NCI-H1694 (cell line): ENCODE measurements at places on chromosomes 12 and 14.

DNA sequence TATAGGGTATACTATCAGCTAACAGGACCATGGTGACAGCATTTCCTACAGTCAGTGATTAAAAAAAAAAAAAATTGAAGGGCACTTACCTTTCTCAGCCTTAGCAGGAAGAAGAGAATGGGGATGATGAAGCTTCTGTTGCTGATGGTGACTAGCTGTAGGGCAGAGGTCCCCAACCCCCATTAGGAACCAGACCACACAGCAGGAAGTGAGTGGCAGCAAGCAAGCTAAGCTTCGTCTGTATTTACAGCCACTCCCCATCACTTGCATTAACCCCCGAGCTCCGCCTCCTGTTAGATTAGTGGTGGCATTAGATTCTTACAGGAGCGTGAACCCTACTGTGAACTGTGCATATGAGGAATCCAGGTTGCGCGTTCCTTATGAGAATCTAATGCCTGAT lies 91.3 kb upstream of the USP44 start:
- no peak for DNase-seq

GRCh38 chr12:86959766-86960458 lies 703.7 kb upstream of the MGAT4C start:
- DNase-seq, result no peak

- DNase-seq, result no peak
Measured at GRCh38 chr12:91777268-91777992, 368.2 kb downstream of the BTG1 start.

- DNase-seq, result no peak
Measured at GRCh38 chr12:44780221-44780790, 95.8 kb downstream of the NELL2 start.

DNA sequence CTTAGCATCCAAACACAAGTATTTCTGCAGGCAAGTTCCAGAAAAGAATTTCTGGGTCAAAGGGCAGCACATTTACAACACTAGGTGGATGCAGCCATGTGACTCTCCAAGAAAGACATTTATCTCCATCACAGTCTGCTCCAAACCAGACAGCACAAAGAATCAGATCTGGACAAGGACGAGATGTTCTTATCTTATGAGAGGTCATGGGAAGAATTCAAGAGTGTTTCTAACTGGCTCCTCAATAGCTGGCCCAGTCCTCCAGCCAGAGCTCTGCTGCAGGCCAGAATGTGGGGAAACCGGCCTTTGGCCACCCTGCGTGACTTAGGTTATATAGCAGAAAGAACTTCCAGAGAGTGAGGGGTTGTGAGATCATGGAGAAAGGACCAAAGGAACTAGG lies 17.4 kb downstream of the TMEM119 start:
- no peak for DNase-seq

- no peak for DNase-seq
Measured at GRCh38 chr12:4826909-4827308, 82.8 kb upstream of the KCNA1 start.

- DNase-seq, result no peak
Measured at GRCh38 chr12:4807116-4807783, 87.0 kb downstream of the GALNT8 start.

- DNase-seq, result no peak
Measured at GRCh38 chr12:4046495-4046840, 173.3 kb upstream of the PARP11 start.

- DNase-seq, result no peak
Measured at GRCh38 chr12:3992945-3993344, 119.7 kb upstream of the PARP11 start.

DNA sequence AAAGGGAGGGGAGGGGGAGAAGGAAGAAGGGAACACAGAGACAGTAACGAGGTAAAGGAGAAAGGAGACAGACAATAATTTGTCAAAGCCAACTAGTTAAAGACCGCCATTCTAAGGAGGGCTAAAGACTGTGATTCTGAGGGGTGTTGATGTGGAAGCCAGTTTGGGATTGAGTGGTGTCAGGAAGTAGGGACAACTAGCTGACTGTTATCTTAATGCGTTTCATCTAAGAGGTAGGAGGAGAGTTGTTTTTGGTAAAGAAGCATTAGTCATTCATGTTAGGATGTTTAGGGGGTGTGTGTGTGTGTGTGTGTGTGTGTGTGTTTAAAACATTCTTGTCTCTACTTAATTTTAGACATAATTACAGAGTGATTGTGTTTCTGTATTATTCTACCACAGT lies 95.0 kb downstream of the INSM2 start:
- DNase-seq, result no peak

DNA sequence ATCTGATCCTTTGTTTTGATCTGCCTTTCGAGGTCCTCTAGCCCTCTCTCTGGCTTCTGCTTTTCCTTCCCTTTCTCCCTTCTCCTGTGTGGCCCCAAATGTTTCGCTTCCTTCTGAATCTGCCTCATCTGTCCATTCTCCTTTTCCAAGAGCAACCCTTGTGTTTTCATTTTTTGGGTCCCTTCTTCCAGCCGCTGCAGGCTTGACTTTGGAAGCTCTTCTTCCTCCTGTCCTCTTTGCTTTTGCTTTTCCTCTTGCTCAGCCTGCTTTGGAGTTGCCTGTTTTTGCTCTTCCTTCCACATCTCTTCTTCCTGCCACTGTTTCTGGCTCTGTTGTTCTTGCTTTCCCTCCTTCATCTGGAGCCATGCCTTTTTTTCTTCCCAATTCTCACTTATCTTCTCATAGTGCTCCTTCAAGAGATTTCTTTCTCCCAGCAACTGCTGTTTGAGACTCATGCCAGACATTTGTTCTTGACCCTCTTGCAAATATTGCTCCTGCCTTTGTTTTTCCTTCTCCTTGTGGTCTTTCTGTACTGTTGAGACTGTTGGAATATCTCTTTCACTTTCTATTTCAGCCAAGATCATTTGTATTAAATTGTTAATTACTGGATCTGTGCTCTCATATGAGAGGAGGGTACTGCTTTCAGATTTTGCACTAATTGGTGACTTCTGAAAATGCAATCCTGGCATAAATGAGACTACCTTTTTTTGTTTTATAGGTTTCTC lies 42.4 kb downstream of the FAM186A start:
- no peak for DNase-seq

DNA sequence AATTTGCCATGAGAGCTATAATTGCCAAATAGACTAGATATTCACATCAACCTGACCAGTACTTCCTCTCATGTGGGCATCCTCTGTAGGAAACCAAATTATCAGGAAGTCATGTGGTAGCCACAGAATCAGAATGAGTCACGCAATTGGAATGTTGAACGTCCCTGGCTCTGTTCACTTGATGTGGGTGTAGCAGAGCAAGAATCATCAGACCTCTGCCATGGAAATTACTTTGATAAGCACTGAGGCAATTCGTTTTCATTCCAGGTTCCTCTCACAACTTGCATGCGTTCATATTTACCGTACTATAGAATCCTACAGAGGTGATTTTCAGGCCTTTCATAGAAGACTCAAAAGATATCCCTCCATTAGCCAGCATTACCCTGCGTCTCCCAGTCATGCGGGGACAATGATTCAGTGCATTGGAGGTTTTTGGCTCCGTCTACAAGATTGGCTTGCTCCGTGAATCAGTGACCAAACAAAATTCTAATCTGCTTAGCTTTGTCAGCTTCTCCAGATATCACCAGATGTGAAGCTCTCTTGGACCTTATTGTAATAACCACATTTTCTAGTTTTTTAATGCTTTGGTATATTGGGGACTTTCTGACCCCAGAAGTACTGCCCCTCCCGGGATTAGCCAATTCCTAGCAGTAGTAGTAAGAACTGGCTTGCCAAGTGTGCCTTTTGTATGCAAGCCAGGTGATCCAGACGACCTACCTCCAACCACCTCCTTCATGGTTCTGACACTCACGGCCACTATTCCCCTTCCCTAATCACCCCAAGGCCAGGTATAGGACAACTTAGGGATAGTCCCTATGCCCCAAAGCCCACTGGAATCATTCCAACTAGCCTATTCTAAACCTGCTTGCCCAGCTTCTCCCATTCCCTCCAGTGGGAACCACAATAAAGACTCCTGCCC lies 133.4 kb downstream of the KICS2 start:
- no peak for DNase-seq

DNA sequence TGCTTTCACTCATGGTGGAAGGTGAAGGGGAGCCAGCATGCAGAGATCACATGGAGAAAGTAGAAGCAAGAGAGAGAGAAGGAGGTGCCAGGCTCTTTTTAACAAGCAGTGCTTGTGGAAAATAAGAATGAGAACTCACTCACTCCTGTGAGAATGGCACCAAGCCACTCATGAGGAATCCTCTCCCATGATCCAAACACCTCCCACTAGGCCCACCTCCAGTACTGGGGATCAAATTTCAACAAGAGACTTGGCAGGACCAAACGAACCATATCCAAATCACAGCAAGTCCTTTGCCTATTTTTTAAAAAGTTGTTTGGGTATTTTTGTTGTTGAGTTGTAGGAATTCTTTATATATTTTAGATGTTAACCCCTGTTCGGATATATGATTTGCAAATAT lies 245.9 kb upstream of the ARID2 start:
- no peak for DNase-seq

- DNase-seq, result no peak
Measured at GRCh38 chr14:52012635-52013034, 23.3 kb downstream of the RTRAF start.

GRCh38 chr12:31303466-31303865 lies 22.5 kb downstream of the SINHCAF start:
- DNase-seq, result no peak

GRCh38 chr12:108511633-108512540 lies 3.2 kb upstream of the FICD start:
- peak; percentile 85 for DNase-seq

GRCh38 chr12:116650062-116650461 lies 87.8 kb downstream of the SPRING1 start:
- no peak for DNase-seq

GRCh38 chr12:31321897-31322228 lies 4.1 kb downstream of the SINHCAF start:
- DNase-seq, result no peak

DNA sequence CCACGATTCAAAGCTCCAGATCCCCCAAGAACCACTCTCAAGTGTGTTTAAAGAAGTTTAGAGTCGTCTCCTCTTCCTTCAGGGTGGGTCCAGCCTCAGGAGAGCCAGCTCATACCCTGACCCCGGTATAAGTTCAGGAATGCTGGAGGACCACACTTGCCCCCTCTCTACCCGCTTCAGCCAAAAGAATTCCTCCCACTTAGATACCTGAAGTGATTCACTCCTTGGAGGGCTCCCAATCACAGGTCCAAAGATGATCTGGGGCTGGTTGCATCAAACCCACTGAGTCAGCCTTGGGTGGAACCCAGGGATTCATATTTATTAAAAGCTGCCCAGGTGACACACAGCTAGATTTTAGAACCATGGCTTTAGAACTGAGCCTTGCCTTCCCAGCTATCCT lies 133.5 kb upstream of the PARP11 start:
- no peak for DNase-seq

- no peak for DNase-seq
Measured at GRCh38 chr14:78501909-78502308, 331.7 kb downstream of the NRXN3 start.

- no peak for DNase-seq
Measured at GRCh38 chr12:109880938-109881337, 597 bp upstream of the GLTP start.

DNA sequence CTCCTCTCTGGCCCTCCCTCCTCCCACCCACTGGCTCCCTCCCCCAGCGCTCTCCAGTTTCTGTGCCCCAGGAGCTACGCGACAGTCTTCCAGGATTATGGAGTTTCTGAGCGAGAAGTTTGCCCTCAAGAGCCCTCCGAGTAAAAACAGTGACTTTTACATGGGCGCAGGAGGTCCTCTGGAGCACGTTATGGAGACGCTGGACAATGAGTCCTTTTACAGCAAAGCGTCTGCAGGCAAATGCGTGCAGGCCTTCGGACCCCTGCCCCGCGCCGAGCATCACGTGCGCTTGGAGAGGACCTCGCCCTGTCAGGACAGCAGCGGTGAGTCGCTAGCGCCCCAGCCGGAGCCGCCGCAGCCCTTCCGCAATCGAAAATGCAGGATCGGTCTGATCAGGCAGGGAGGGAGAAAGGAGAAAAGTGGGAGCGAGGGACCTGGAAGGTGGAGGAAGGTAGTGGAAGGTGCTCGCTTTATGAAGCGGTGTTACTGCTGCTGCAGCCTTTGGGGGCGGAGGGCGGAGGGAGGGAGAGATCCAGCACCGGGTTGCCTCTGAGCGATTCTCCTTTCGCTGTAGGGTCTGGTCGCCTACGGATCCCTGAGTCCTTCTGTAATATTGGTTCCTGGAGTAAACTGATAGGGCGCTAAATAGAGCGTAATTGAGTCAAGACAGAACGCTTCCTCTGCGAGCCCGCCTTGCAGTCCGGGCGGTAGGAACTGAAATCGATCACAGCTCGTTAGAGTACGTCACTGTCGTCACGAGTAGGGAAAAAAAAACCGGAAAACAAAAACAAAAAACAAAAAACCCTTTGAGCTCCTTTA lies at the start of gene ALX1:
ALX1 (plus strand) TSS at position 56 of the 819 bp plus-strand sequence; CDS start at position 98, 42 bp downstream.
- no peak for DNase-seq

- no peak for DNase-seq
Measured at GRCh38 chr12:47270782-47271664, 191.3 kb upstream of the AMIGO2 start.
